ENCODE measurements at places on chromosomes 1 and 21. TPM values are rescaled to one million over a fixed set of nuclear protein-coding genes. Genes with fewer than 3 reads are reported as not detected.

DNA sequence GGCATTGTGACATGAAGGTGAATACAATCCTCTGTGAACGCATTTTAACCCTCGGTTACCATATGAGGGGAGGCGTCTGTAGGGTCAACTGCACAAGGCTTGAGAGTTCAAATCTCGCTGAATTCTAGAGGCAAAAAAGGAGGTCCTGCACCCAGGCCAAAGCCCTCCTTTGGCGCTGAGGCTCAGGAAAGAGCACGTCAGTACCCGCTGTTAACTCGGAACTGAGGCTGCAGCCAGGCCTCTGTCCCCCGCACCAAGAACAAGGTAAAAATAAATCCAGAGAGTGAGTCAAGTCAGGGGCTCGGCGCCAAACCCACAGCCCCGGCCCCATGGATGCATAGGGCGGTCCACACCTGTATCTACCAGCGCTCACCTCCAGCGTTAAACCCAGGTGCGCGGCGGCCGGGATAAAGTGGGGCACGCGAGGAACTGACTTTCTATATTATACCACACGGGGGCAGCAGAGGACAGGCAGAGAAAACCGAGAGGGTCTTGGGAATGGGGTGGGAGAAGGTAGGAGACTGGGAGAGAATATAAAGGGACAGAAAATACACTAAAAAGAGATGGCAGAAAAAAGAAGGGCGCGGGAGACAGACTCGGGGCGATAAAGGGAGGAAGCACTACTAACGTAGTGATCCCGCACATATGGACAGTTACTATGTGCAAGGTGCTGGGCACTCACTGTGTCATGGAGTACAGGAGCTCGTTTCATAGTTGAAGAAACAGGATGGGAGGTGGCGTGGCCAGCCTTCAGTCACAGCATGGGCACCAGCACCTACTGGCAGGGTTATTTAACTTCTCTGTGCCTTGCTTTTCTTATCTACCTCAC, 54.9 kb downstream of the DMRTA2 start:
- peak; percentile 32 for DNase-seq

DNA sequence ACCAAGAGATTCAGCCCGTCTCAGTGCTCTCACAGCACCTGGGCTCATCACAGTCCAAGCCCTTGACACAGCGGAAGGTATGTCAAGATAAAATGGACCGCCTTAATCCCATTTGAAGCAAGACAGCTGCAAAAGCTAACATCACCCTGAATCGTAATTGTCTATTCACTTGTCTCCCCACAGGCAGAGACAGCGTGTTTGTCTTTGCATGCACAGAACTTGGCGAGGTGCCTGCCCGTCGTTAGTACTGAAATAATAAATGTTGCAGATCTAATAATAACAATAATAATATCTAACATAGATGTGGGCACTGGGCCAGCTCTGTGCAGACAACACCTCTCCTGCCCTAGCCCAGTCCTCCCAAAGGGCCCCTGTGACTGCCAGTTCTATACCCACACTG, 271.7 kb downstream of the NPHP4 start:
- DNase-seq, result no peak

DNA sequence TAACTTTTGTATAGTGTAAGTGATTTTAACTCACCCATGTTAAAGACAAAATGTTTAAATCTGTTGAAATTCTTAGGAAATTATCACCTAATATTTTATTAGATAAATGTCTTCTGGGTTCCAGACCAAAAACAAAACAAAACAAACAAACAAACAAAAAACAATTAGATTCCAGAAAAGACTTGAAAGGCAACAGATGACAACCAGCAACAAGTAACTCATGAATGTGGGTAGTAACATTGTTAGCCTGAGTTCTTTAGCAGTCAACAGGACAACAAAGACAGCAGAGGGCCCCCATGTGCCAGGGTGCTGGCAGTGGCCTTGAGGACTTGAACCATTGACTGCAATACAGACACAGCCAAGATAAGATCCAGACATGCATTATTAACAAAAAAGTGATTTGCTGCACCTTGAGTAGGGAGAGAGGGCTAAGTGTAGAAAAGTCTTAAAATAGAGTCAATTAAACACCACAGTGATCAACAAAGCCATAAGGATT, 2.4 kb upstream of the CD247 start:
- peak; percentile 9 for DNase-seq

The MRPS21 gene
- polyA plus RNA-seq, result 113 TPM

DNA sequence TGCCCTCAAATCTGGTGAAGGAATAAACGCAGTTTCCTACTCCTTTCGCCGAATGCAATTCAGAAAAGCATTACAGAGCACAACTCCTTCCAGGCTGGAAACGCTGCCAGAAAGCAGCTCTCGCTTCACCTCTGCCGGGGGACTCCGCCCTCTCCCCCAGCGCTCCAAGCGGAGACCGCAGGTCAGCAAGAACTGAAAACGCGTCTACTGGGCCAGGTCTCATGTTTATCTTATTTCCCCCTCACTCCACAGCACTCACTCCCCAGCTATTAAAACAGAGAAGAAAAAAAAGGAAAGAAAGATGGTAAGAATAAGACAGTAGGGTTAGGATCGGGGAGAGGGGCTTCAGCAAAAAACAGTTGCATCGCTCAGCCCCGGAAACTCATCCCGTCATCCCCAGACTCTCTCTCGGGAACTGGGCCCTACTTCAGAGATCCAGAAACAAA, 833 bp upstream of the RCOR3 start:
- DNase-seq, result peak; percentile 74

The TAS1R1 gene
- 0.04 TPM for polyA plus RNA-seq
